ENCODE measurements at places on chromosomes 11 and 22.

DNA sequence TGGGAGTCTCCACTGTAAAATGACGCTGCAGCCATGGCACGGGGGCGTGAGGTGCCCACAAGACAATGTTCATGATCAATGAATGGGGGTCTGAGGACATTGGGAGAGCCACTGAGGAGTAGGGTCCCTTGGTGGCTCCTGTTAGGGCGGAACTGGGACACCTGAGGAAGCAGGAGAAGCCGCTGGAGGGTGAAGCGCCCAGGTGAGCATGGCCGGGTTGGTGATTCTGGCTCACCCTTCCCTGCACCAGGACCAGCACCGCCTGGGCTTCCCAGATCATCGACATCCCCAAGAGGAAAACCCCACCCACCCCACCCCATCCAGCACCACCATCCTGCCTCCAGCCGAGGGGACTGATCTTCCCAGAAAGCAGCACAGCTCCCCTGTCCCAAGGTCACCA is 30.6 kb downstream of the SHANK2 start:
- DNase-seq: peak; percentile 55

GRCh38 chr11:129932381-129933067 is 37.1 kb upstream of the NFRKB start:
- DNase-seq: no peak

DNA sequence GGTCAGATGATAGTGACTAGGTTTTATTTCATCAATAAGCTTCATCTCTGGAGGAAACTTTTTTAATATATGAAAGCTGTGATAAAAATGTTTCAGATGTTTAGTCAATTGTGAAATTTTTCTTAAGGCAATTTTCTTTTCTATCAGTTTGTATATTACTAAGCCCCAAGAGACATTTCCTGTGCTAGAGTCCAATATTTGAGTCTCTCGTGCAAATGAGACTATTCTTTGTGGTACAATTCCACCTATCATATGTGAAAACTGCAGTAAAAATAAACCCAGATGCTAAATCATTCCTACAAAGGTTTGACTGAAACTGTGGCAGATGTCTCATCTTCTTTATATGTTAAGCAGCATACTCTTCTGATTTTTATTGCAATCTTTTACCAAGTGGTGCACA is 28.0 kb downstream of the CTR9 start:
- no peak for DNase-seq

GRCh38 chr11:9672288-9672916 is 8.5 kb downstream of the SWAP70 start:
- no peak for DNase-seq

- DNase-seq: no peak
Observed at GRCh38 chr11:120248551-120249278, 8.8 kb downstream of the POU2F3 start.

DNA sequence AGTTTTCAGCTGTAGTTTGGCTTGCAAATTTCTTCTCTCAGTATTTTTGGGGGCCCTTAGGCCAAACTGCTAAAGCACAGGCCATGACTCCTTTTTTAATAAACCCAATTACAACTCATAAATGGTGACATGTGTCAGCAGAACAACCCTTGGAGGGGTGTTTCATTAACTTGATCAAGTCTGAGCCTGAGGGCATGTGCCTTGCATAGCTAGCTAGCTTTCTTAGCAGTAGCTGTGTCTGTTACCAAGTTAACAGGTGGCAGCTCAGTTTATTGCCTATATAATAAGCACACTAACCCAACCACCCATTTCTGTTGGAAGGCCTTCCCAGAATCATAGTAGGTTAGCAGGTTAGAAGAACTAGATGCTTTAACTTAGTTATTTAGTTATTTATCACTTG is 950.3 kb upstream of the CCDC90B start:
- DNase-seq: no peak

DNA sequence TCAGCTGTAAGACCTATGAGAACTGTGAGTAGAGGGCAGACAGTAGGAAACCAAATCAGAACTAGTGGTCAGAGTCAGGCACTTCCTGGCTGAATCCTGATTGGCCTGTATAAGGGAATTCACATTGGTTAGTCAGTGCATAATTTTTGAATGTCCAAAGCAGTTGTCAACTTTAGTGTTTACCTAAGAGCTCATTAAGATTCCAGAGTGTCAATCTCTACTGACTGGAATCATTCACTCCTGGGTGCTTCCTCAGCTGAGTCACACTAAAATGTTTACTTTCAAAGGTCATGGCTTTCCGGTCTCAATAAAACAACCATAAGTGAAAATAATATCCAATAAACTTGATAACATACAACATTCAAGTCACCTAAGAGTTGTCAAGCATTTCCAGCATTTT is 306.1 kb downstream of the C11orf87 start:
- DNase-seq: no peak

DNA sequence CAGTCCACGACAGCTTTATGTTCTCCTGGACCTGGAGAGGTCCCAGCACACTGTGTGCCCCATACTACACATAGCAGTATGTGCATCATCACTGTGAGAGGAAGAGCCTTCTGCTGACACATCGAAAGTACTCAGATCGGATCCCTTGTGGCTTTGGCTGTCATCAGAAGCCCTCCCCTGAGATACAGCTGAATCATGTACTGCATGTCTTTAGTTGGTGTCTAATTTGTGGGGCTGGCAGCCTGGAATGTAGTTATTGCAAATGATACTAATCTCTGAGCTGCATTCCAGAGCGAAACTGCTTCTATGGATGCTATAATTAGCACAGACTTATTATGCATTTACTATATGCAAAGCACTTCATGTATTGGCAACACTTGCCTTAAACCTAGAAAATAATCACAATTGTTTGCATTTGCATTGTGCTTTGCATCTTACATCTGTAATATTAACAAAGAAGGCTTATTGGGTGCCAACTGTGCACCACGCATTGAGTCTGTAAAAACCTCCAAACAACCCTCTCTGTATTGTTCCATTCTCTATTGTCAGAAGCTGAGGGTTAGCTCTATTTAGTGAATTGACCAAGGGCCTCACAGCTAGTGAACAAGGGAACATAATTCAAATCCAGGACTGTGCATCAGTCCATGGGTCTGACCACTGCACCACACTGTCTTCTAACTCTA is 89.2 kb upstream of the CRTAM start:
- DNase-seq: peak; percentile 78

GRCh38 chr11:134503596-134503995 is 91.6 kb upstream of the B3GAT1 start:
- DNase-seq: peak; percentile 40

DNA sequence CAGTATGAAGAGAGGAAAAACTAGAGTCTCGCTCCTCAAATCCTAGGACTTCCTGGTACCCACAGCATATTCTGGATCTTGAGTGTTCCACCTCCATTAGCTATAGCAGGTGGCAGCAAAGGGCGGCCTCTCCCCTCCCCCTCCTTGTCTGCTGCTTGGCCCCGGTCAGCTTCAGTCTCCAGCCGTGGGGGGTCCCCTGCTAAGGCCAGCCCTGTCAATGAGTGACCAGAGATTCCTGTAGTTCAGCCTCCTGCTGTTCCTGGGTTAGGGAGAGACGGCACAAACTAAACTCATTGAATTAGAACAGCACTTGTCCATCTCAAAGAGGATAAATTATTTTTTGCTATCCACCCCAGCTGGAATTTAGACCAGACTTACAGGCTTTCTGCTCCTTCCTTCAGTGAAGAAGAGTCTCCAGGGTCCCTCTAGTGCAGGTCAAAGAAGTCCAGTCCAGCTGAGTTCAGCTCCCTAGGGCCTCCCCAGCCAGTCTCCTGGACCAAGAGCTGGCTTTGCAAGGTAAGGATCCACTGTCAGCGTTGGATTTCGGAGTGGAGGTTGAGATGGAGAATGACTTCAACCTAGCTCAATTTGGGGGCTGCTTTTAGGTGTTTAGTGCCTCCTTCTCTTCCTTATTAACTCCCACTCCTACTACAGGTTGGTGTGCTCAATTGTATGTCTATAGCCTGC is 1.1 kb upstream of the PHLDB1 start:
- peak; percentile 77 for DNase-seq

GRCh38 chr22:40510631-40511364 is 125.7 kb downstream of the MRTFA start:
- DNase-seq: no peak

DNA sequence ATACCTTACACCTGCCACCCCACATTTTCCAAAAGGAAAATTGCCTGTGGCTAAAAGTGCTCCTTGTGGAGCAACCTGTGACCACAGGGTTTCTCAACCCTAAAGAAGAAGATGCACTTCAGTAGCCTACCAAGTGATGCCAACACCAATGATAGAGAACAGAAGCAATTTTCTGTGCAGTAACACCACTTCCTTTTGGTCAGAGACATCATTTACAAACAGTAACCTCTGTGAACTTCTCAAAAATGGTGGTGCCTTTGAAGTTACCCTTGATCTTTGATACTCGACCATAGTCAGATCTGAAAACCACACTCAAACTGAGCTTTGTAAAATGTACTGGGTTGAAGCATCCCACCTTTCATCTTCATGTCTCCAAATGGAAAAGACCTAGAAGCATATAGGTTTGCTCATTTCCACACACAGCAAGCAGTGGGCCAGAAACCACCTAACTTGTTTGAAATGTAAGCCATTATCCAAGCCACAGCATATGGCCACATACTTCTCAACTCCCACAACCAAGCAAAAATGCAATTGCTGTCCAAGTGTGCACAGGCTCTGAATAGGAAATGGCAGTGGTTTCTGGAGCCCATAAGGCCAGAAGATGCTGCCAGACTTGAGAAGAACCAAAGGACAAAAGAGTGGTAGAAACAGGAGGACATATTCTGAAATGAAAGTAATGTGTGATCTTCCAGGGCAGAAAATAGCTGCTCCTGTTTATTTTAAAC is 24.3 kb downstream of the MPPED2 start:
- no peak for DNase-seq

GRCh38 chr11:76512851-76513653 is 68.2 kb downstream of the EMSY start:
- DNase-seq: no peak

DNA sequence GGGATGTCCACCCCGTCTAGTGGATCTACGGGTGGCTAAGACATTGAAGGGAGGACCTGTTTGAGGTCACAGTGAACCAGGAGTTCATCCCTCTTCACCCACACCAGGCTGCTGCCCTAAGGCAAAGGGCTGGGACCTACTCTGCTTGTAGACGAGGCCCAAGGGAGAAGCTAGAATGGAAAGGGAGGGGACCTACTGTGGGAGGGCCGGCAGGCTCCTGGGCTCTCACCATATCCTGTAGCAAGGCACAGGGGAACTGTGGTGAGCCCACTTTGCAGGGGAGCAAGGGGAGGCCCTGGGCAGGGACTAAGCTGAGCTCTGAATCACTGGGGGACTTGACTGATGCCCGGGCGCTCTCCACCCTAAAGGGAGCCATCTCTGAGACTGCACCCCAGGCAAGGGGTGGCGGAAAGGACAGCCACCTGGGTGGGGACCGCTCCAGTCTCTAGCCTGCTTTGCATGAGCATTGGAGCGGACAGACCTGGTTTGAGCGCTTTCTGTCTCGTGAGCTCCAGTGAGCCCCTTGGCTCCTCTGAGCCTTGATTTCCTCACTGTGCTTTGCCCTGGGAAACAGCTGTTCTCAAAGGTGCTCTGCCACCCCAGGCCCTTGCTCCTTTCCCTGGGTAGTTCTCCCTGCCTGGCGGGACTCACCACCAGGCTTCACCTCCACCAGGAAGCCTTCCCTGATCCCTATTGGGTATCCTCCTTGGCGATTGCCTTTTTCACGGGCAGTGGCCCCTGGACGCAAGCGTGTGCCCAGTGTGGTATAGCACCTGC is 24.2 kb downstream of the PARVG start:
- DNase-seq: peak; percentile 46

DNA sequence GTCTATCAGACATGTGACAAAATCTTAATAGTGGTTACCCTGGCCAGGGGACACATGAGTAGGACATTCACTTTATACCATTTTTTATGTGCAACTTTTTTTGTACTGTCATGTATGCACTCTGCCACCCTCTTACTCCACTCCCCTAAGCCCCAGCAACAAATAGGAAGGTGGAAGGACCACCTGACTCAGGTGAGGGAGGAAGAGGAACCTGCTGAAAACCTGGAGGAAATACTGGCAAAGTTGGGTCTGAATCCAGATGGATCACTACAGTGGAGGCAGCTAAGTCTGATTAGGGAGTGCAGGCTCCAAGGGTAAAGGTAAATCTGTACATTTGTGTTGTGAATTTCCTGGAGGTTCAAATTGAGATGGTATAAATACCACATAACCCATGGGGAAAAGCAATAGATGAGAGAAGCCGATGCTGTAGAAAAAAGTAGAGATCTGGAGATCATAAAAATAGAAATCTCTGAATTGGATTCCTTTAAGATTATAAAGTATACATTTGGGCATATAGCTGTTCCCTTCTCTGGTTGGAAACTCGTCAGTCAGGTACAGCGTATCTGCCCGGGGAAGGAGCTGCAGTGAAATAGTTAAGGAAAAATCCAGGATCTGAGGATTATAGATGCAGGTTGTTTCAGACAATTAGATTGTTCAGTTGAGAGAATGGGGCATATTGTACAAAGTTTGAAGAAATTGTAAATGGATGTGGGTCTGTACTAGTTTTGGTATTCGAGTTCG is 52.2 kb upstream of the OR9Q1 start:
- no peak for DNase-seq

- peak; percentile 50 for DNase-seq
Observed at GRCh38 chr11:61153593-61154095, 7.6 kb downstream of the VPS37C start.

GRCh38 chr11:86917589-86917988 is 37.6 kb downstream of the FZD4 start:
- no peak for DNase-seq

- no peak for DNase-seq
Observed at GRCh38 chr11:17259519-17259918, 17.0 kb upstream of the NUCB2 start.

DNA sequence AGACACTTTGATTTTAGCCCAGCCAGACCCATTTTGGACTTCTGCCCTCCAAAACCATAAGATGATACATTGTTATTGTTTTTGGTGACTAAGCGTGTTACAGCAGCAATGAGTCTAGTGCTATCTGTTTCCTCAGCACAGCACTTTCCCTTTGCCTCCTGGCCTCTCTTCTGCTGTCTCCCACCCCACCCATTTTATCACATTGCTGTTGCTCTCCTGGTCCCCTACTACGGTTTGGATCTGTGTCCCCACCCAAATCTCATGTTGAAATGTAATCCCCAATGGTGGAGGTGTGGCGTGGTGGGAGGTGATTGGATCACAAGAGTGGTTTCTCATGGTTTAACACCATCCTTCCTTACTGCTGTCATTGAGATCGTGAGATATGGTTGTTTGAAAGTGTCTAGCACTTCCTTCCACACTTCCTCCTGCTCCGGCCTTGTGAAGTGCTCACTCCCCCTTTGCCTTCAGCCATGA is 59.8 kb upstream of the CD82 start:
- DNase-seq: no peak

GRCh38 chr11:44226490-44226889 is 83.4 kb downstream of the ALX4 start:
- no peak for DNase-seq
